ENCODE measurements at places on chromosomes 16 and 17. TPM values are rescaled to one million over a fixed set of nuclear protein-coding genes. Genes with fewer than 3 reads are reported as not detected.

DNA sequence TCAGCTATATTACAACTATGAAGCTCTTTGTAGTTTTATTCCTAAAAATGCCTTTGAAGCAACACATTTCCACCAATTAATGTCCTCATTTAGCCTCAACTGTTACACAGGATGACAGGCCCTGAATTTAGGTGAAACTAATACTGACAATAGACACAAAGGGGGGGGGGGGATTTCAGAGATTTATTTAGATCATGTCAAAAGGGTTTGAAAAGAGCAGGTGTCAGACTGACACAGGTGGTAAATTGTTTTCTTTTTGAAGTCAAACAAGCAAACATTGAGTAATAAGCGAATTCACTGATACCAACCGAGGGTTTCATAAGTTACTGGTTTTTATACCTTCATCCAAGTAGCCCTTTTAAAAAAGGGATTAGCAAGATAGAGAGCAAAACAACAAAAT is 40.8 kb downstream of the KANSL1 start:
- H3K4me1 ChIP-seq = peaks cover 14% of the 10 kb centered on the region
- H3K36me3 ChIP-seq = no peaks in the 10 kb centered on the region
- DNase-seq = no peak
- no peak overlapping the region for H3K27ac ChIP-seq
- no peak overlapping the region for H3K4me3 ChIP-seq

DNA sequence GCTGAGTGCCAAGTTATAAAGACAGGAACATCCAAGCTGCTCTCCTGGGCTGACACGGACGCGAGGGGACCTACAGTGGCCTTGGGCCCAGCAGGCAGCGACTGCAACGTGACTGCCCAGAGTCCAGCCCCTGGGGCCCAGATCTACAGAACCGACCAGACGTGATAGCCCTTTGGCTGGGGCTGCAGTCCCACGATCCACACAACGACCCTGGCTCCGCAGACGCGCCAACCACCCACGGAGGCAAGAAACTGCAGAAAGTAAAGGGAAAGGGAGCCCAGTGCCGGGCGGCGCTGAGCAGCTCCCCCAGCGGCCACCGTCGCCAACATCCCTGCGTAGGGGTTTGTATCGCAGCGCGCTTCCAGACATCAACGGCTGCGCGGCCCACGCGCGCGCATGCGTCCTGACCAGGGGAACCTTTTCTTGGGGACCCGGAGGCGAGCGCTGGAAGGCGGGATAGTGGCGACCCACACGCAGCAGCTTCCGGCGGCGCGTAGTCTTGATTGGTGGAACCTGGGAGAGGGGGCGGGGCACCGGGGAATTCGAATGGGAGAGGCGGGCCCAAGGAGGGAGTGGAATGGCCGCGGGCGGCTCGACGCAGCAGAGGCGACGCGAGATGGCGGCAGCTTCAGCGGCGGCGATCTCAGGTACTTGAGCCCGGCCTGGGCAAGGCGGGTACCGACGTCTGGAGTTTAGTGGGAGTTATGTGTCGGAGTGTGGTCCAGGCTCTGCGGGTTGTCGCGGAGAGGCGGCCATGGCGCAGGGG is at the start of gene KIF22:
Gene KIF22, plus strand, starts transcription at position 569 of the 766 bp plus-strand sequence. Its CDS starts 9 bp downstream, at position 578.
- H3K4me1 ChIP-seq = peaks cover 3% of the 10 kb centered on the region
- peak within 1 kb of the TSS; percentile 77 for H3K27ac ChIP-seq
- peak within 1 kb of the TSS; percentile 77 for H3K4me3 ChIP-seq
- peak; percentile 98 for DNase-seq
- H3K27me3 ChIP-seq = no peaks in the 10 kb centered on the region

- no peaks in the 10 kb centered on the region for H3K27me3 ChIP-seq
- peak; percentile 60 for DNase-seq
- peaks cover 6% of the 10 kb centered on the region for H3K4me1 ChIP-seq
Observed at GRCh38 chr16:69930117-69930776, 20.9 kb upstream of the CLEC18A start.

DNA sequence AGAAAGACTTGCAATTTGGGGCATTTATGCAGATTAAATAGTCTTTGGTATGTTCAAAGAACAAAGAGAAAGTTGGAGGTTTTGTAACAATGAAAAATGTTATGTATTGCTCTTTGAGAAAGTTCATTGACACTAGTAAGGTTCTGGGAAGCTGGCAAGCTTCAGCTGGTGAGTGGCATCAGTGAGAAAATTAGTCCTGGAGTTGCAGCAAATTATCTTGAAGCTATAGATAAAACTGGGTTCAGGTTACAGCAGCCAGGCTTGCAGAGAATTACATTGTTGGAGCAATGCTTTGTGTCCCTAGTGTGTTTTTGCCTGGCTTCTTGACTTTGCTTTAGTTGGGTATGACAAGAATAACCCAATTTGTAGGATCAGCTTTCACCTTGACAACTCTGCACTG is 221.2 kb downstream of the CDH13 start:
- no peak for DNase-seq
- no peaks in the 10 kb centered on the region for H3K36me3 ChIP-seq
- no peaks in the 10 kb centered on the region for H3K27me3 ChIP-seq

Gene ATP2A1
- total RNA-seq = under 0.01 TPM

Gene USP31
- total RNA-seq = 3.9 TPM

Gene FOXF1
- total RNA-seq = 2.7 TPM

Gene BCL6B
- total RNA-seq = not detected

Measured in IMR-90 (cell line).